ENCODE measurements at places on chromosomes 1 and 21.

DNA sequence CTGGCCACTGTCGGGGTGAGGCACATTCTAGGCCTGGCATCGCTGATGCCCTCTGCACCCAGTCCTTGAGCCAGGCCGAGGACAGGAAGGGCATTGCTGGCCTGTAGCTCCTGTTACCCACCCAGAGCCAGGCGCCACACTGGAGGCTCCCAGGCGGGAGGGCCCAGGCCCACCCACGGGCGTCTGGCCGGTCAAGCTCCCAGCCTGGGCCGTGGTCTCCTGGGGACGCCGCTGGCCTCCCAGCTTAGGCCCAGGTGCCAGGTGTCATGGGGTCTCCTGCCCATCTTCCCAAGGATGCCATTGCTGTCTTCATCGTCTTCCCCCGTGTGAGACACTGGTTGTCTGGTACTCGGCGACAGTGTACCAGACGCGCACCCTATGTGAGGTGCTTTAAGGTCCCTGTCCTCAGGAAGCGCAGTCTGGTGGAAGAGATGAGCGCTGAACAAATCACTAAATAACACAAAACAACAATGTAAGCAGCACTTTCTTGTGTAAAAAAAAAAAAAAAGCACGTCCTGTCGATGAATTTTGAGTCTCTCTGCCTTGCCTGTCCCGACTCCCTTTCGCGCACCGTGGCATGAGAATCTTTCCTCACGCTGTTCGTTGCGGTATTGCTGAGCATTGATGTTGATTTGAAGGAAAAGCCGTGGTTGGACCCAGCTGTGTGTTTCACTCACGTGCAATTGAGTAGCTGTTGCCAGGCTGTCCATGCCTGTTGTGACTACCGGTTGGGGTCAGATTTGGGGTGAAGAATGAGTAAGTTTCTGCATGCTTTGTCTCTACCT is 27.0 kb upstream of the TRAPPC10 start:
- DNase-seq = no peak

DNA sequence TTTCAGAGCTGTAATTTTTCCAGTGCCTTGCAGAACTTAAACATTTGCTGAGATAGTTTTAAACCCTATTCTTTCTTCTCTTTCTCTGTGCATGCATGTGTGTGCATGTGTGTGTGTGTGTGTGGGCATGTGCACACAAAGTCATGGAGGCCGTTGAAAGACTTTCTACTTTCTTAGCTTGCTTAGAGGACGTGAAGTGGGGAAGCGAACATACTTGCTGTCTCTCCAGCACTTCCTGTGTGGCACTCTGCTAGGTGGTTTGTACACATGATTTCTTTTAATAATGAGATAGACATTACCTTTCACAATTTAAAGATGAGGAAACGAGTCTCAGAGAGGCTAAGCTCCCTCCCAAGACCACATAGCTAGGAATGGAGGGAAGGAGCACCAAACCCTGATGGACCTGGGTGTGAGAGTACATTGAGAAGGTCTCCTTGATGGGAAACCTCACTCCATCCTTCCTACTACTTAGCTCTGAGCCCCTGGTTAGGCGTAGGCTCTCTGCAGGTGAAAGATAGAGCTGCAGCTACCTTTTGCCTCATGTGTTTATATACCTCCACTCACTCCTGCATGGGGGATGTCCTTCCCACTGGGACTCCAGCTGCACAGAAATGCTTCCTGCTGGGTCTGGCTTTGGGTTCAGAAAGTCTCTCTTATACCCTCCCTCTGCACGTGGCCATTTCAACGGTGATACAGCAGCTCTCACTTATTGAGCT is 101.9 kb upstream of the USP24 start:
- no peak for DNase-seq

GRCh38 chr21:42846221-42846620 is 33.1 kb downstream of the WDR4 start:
- DNase-seq = no peak

GRCh38 chr1:18949686-18950400 is 6.6 kb downstream of the IFFO2 start:
- DNase-seq = no peak

DNA sequence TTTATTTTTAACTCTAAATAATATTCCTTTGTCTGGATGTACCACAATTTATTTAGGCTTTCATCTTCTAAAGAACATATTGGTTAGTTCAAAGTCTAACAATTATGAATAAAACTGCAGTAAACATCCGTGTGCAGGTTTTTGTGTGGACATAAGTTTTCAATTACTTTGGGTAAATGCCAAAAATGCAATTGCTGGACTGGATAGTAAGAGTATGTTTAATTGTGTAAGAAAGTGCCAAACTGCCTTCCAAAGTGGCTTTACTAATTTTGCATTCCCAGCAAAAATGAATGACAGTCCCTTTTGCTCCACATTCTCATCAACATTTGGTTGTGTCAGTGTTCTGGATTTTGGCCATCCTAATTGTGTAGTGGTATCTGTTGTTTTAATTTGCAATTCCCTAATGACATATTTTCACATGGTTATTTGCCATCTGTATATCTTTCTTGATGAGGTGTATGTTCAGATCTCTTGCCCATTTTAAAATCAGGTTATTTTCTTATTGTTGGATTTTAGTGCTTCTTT is 113.8 kb downstream of the DPYD start:
- DNase-seq = no peak

DNA sequence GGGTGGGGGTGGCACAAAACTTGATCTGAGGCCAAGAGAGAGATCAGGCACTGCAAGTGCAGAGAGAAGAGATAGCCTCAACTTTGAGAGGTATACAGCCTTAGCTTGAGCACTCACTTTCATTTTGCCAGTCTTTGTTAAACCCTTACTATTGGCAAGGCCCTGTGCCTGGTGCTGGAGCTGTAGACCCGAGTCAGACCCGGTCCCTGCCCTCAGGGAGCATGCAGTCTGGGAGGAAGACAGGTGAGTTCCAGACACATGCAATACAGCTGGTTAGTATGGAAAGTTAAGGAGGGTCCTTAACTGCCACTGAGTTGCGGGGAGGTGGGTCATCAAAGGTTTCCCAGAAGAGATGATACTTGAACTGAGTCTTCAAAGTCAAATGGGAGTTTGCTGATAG is 31.7 kb downstream of the RAB3B start:
- no peak for DNase-seq
